Stimulated activated CD8-positive, alpha-beta memory T cell treated with anti-CD3 and anti-CD28 coated beads, Interleukin-15, amount 100 ng/mL, for 24 hours (primary cell): ENCODE measurements at places on chromosomes 5 and 9.

DNA sequence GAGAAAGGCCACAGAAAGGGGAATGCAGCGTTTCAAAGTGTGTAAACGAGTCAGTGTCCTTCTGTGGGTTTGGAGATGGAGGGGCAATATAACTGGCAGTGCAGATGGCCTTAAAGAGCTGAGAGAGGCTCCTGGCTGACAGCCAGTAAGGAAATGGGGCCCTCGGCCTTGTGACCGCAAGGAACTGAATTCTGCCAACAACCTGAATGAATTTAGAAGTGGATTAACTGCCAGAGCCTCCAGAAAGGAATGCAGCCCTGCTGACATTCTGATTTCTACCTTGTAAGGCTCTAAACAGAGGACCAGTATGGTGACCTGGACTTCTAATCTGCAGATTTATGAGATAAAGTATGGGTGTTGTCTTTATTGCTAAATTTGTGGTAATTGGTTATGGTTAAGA lies 17.5 kb upstream of the NREP start:
- DNase-seq, result no peak

GRCh38 chr5:118863345-118863744 lies 125.0 kb downstream of the DTWD2 start:
- no peak for DNase-seq

DNA sequence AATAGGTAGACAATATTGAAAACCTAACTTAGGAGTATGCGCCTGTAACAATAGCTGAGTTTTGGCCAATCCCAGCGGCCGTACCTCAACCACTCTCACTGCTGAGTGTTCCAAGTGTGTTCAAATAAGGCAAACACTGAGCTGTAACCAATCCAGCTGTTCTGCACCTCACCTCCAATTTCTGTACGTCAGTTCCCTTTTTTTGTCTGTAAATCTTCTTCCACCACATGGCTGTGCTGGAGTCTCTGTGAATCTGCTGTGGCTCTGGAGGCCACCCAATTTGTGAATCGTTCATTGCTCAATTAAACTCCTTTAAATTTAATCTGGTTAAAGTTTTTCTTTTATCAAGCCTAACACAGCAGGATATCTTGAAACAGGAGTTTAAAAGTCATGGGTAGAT lies 116.3 kb downstream of the SLC28A3 start:
- DNase-seq, result no peak

GRCh38 chr5:57221049-57221568 lies 47.2 kb downstream of the GPBP1 start:
- DNase-seq, result no peak

DNA sequence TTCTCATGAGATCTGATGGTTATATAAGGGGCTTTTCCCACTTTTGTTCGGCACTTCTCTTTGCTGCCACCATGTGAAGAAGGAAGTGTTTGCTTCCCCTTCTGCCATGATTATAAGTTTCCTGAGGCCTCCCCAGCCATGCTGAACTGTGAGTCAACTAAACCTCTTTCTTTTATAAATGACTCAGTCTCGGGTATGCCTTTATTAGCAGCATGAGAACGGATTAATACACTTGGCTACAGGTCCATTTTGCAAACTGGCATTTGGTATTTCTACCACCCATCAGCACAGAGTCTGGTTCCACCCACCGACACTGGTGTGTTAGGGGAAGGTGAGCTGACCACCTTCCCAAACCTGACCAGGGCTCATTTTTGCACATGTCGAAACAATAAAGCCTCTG lies 47.9 kb upstream of the RARS1 start:
- no peak for DNase-seq

DNA sequence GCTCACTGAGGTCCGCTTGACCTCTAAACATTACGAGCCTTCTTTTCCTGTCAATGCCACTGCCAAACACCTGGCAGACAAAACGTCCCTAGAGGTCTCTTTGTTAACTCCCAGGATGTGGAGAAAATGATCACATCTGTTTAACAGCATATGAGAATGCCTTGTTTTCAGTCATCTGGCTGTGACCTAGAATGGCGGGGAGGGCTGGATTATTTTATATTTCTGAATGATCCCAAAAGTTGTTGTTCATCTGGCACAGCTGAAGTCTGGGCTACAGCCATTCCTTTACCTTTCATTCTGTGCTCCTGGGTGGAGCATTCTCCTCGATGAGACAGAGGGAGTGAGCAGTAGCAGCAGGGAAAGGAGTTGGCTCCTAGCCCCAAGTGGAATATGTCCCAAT lies 138.2 kb downstream of the PRDM6 start:
- no peak for DNase-seq

- no peak for DNase-seq
Observed at GRCh38 chr5:170573660-170574059, 69.8 kb downstream of the KCNIP1 start.

DNA sequence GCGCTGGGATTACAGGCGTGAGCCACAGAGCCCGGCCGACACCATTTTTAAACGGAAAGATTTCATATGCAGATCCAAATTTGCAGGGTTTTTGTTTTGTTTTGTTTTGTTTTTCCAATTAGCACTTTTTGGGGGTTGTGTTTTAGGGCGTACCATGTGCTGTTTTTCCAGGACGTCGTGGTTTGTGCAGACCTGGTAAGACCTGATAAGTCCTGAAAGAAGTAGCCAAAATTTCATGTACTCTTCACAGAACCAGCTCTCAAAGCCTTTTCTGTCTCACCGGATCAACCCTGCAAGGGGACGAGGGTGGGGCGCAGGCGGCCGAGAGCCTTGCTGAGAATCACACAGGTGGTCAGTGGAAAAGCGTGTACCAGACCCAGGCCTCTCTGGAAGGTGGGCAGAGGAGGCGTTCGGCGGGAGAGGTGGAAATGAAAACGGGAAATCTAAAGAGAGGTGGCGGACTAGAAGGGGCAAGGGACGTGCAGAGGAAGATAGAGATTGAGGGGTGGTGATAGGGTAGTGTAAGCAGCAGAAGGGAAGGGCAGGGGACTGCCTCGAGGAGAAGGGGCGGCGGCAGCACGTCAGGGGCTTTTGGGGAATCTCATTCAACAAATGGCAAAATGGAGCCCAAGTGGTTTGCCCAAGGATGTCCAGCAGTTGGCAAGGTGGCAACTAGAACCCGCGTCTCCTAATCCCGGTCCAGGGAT lies 1.1 kb upstream of the FAF2 start:
- DNase-seq, result peak; percentile 5

- no peak for DNase-seq
Observed at GRCh38 chr5:39503155-39503554, 78.4 kb upstream of the DAB2 start.

GRCh38 chr5:59428391-59428790 lies 465.1 kb downstream of the PDE4D start:
- DNase-seq, result no peak

- no peak for DNase-seq
Observed at GRCh38 chr5:67748165-67748690, 467.3 kb upstream of the PIK3R1 start.

- DNase-seq, result no peak
Observed at GRCh38 chr9:129781981-129782380, 21.0 kb upstream of the TOR1B start.

GRCh38 chr5:156595132-156595787 lies 254.8 kb upstream of the PPP1R2B start:
- DNase-seq, result no peak

GRCh38 chr9:119968836-119969707 lies 599.8 kb upstream of the BRINP1 start:
- peak; percentile 6 for DNase-seq

DNA sequence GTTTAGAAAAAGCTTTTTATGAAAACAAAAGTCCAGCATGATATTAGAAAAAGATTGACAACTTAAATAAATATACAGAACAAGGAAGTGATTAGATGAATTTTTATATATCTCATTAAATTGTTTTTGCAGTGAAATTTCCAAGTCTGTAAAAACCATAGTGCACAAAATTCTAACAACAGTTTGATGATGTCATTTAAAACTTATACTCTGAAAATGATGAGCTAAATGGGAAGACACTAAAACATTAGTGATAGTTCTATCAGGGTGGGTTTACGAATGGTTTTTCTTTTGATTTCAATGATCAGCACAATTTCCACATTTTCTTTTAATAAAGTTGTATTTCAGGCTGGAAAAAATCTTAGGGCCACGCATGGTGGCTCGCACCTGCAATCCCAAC lies 126.4 kb upstream of the GPR151 start:
- DNase-seq, result no peak

GRCh38 chr5:118921866-118922265 lies 66.5 kb downstream of the DTWD2 start:
- no peak for DNase-seq

GRCh38 chr9:33320230-33320567 lies 29.9 kb downstream of the NFX1 start:
- no peak for DNase-seq

DNA sequence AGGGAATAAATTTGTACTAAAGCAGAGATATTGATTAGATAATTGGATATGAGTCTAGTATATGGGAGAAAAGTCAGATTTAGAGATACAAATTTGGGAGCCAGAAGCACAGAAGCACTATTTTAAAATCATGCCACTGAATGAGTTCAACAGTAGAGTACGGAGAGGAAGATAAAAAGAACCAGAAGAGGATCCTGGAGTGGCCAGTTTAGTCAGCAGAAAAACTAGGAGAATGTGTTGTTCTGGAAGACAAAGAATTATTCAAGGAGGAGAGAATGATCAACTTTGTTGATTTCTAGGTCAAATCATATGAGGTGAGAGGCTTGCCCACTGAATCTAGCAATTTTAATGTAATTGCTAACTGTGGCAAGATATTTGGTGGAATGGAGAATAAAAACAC lies 67.0 kb downstream of the NIPBL start:
- DNase-seq, result no peak

DNA sequence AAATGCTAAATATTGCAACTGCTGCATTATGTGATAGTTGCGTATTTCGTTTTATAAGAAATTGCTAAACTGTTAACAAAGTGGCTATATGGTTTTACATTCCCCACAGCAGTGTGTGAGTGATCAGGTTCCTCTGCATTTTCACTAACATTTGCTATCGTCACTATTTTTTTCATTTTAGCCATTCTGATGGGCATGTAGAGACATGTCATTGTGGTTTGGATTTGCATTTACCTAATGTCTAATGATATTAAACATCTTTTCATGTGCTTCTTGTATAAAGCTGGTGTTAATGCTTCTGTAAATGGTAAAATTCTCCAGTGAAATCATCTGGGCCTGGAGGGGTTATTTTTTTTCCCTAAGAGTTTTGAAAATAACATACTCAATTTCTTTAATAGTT lies 61.6 kb downstream of the ERCC6L2 start:
- DNase-seq, result no peak

DNA sequence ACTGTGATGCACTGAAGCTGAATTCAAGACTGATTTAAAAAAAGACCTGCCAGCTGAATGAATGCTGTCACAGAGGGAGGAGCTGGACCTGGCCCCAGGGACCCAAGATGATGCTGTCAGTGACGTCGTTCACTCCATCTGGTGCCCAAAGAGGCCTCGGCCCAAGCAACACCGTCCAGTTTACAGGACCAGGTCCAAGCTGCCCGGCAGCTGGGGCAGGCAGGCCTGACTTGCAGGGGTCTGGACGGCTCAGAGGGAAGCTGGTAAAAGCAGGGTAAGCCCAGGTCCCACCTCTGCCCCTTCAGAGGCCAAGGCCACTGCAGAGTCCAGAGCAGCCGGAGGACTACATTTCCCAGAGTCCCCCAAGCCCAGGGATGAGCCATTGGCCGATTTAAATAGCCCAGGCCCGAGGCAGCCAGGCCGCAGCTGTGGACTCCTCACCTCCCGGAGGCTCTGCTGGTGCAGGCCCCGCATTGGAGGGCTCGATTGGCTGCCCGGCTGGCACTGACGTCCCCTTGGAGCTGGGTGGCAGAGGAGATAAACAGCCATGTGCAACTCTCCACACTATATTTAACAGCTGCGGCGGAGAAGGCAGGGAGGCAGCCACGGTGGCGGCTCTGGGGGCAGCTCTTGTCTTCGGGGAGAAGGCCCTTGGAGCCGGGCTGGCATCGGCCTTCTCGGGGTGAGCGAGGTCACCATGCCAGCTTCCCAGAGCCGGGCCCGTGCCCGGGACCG lies at the start of gene PLPP7:
Gene PLPP7, plus strand, starts transcription at position 423 of the 735 bp plus-strand sequence. Its CDS starts 275 bp downstream, at position 698.
- DNase-seq, result no peak

DNA sequence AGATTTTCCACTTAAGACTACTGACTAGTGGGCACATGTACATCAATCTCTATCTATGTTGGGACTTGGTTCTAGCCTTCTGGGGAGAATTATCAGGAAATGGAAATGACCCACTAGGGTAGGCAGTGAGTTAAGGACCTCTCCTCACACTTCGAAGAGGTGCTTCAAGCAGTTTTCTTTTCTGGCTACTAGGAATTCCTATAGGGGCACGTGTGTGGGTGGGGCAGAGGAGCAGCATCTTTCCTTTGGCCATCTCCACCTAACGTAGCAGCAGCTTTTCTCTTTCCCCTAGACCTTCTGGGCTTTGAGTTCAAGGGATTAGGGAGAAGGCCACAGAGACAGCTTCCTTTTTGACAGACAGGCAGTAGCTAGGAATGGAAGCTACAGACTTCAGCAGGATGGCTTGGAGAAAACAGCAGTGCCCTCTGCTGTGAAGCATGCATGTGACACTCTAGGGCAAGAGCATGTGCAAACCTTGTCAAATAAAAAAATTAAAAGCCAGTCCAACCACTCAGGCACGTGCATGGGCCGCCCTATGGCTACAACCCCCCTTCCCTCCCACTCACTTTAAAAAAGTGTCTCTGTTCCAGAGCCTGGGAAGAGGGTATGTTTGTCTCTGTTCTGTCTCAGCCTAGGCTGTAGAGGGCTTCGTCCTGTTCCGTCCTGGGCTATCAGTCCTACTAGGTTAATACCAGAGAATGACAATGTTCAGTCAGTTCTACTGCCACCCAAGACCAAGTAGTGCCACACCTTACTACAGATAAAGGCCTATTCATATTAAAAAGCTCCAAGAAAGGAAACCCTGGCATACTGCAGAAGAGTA lies 8.7 kb upstream of the GFRA3 start:
- DNase-seq, result no peak

GRCh38 chr5:1524481-1524798 lies 680 bp upstream of the LPCAT1 start:
- DNase-seq, result no peak

- no peak for DNase-seq
Observed at GRCh38 chr9:132488626-132489025, 78.6 kb downstream of the CFAP77 start.

DNA sequence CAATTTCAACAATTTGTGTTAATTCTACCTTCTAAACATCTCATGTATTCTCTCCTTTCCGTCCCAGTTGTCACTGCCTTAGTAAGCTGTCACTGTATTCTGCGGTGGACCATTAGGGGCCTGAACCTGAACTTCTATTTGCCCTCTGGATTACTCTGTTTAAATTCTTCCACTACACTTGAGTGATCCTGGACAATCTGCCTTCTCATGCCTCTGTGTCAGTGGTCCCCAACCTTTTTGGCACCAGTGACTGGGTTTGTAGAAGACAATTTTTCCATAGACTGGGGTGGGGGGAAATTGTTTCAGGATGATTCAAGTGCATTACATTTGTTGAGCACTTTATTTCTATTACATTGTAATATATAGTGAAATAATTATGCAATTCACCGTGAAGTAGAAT lies 1157.6 kb upstream of the SEMA6A start:
- no peak for DNase-seq

GRCh38 chr5:39494534-39494933 lies 69.8 kb upstream of the DAB2 start:
- DNase-seq, result no peak
